ENCODE measurements at places on chromosomes 13 and 19.

GRCh38 chr19:19687090-19687489 lies 18.5 kb downstream of the ZNF101 start:
- no peak for DNase-seq

GRCh38 chr19:844546-844971 lies 3.8 kb downstream of the PRTN3 start:
- DNase-seq: no peak

GRCh38 chr13:71481046-71481445 lies 386.0 kb downstream of the DACH1 start:
- no peak for DNase-seq

GRCh38 chr19:56476093-56476492 lies 1.1 kb downstream of the ZNF667 start:
- DNase-seq: no peak

DNA sequence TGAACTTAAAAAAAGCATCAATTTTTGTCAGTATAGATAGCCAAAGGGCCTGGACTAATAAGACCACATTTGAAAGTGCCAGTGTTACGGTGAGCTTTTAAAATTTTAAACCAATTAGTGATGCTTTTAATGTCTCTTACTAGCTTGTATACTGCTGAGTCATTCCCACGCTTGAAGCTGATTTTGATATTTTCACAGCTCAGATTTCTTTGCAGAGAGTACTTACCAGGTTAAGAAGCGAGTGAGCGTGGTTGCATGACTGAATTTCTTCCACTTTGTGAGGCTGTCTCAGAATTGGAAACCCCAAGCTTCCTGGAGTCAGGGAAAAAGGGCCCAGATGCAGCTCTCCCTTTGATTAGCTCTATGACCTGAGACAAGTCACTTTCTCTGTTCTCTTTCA lies 74.5 kb upstream of the NBEA start:
- DNase-seq: no peak
